ENCODE measurements at places on chromosomes 3 and 15.

- no peak for DNase-seq
Observed at GRCh38 chr3:128317101-128317697, 149.5 kb downstream of the DNAJB8 start.

GRCh38 chr15:35136321-35137189 lies 51.5 kb upstream of the NANOGP8 start:
- DNase-seq: no peak

- no peak for DNase-seq
Observed at GRCh38 chr15:100266166-100266565, 75.6 kb downstream of the ADAMTS17 start.

DNA sequence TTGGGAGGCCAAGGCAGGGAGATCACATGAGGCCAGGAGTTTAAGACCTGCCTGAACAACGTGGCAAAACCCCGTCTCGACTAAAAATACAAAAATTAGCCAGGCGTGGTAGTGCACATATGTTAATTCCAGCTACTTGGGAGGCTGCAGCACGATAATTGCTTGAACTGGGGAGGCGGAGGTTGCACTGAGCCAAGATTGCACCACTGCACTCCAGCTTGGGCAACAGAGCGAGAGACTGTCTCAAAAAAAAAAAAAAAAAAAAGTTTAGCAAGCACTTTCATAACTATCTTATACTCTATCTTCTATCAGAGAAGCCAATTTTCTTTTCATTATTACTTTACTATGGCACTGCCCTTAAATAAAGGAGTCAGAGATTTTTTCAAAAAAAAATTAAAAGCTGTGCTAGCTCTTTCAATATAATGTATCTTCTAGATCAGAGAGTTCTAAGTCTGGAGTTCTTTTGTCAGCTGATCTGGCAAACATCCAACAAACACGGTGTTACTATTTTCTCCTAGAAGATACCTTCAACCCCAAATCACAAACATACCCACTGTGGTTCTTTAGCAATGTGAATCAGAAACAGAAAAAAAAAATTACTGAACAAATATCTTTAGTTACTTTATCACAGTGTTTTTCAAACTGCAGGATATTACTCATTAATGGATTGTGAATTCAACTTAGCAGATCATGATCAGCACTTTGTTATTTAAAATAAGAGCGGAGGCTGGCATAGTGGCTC lies 3.0 kb downstream of the ZNF770 start:
- no peak for DNase-seq

GRCh38 chr3:184300378-184300720 lies 1.3 kb downstream of the PSMD2 start:
- DNase-seq: no peak

DNA sequence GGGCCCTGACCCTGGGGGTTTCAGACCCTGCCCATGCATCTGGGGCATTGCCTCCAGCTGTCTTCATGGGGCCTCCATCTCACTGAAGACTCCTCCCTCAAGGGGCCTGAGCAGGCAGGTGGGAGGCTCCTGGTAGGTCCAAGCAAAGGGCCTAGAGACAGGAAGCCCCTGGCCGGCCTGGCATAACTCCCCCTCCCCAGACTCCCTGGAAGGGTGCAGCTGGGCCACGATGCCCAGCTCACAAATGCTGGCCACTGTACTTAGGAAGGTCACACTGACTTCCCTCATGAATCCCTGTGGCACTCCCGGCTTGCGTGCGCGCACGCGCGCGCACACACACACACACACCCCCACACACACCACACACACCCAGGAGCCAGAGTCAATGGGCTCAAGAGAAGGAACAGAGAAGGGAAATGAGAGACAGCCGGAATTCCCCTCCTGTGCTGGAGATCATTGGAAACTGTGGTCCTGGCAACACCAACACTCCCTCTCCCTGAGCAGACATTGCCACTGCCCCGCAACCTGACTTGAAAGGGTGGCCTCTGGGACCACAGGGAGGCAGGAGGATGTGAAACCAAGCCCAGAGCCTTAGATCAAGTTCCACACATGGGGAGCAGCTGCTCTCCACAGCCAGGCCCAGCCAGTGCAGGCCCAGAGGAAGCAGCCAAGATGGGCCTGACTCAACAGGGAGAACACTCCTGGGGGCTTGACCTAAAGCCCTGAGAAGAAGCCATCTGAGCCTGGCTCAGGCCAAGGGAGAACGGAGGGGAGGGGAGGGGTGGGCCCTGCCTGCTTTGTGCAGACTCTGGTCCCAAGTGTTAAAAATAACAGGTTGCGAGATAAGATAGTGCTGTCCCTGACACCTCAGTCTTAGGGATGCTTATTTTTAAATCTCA lies 69.7 kb downstream of the SCN5A start:
- no peak for DNase-seq

DNA sequence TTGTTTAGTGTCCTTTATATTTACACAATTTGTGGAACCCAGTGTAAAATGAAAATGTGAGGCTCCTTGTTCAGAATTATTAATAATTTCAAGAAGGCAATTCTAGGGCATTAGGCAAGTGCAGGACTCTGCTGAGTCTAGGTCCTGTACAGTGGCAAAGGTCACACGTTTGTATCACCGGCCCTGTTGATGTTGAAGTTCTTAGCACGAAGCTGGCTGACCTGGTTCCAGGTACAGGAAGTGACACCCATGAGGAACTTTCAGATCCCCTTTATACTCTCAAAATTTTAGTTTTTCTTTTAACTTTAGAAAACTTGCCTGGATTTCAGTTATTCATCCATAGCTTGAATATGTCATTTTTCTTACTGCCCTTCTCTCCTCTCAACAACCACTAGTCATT lies 349.4 kb downstream of the CNTN6 start:
- no peak for DNase-seq

Data from NCI-H1436 treated with DMSO at 0.1 percent for 48 hours (cell line).